HL-60 (cell line): ENCODE measurements at places on chromosomes 5 and 9.

- peak; percentile 80 for DNase-seq
Measured at GRCh38 chr5:17713301-17713700, 79.0 kb downstream of the TAF11L14 start.

GRCh38 chr5:166845044-166845443 is 1446.4 kb upstream of the WWC1 start:
- no peak for DNase-seq

- no peak for DNase-seq
Measured at GRCh38 chr5:31819926-31820516, 181.1 kb downstream of the PDZD2 start.

DNA sequence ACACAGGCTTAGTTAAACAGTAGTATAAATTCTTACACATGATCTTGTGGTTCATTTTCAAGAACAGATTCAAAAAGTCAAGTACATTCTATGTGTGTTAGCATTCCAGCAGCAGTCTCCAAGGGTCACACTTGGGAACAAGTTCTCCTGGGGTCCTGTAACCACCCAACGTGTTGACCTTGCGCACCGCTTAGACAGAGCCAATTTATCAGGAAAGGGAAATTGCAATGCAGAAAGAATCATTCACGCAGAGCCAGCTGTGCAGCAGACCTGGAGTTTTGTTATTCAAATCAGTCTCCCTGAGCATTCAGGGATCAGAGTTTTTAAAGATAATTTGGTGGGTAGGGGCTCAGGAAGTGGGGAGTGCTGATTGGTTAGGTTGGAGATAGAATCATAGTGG is 8.5 kb upstream of the RXFP3 start:
- no peak for DNase-seq

- DNase-seq: no peak
Measured at GRCh38 chr5:142129446-142130066, 21.0 kb downstream of the NDFIP1 start.

- peak; percentile 53 for DNase-seq
Measured at GRCh38 chr5:54743997-54744788, 226.6 kb downstream of the SNX18 start.

GRCh38 chr5:122727112-122727541 is 47.8 kb upstream of the SNX2 start:
- DNase-seq: no peak

- DNase-seq: peak; percentile 50
Measured at GRCh38 chr9:107488375-107489143, 1.0 kb downstream of the KLF4 start.
